ENCODE measurements at places on chromosomes 4 and X.

DNA sequence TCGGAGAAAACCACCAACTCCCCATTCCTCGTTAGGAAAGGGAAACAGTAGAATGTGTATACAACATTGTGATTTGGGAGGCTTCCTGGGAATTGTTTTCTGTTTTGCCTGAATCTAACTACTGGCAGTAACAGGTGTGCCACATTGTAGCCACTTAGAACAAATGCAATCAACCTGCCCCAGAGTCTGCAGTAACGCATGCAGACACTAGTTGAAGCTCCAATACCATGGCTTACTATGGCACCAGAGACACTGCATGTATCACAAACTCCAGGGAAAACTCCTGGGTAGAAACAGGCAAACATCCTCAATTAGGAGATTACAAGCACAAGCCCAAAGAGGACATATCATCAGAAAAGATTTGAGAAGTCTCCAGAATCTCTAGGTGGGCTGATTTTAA is 154.2 kb upstream of the NEIL3 start:
- DNase-seq = peak; percentile 5

- no peak for DNase-seq
Measured at GRCh38 chr4:125938541-125938940, 623.8 kb downstream of the FAT4 start.

- DNase-seq = no peak
Measured at GRCh38 chrX:134735015-134735414, 76.7 kb upstream of the PLAC1 start.

- no peak for DNase-seq
Measured at GRCh38 chrX:38989076-38989475, 187.8 kb downstream of the MID1IP1 start.

DNA sequence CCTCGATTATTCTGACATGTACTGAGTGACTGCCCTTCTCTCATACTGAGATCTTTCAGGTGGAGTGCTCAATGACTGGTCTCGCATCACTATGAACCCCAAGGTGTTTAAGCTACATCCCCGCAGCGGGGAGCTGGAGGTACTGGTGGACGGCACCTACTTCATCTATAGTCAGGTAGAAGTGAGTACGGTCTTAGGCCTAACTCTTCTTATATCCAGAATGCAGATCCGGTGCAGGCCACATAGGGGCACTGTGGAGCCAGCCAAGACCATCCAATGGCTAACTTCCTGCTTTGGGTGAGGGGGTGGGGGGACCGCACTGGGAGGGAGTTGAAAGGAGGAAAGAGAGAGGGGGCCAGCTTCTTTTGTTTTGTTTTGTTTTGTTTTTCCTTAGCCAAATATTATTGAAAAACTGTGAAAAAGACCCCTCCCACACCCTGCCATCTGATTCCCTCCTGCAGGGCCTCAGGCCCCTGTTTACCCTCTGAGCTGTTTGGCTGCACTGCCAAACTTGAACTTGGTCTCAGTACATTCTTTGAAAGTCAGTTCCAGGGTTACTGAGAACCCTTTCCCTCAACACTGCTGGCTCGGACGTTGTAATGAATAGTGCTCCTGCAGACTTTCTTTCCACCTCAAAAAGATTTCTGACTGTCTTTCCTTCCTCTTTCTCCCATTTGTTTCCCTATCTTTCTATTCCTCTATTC is 16.2 kb downstream of the AWAT2 start:
- DNase-seq = peak; percentile 64

DNA sequence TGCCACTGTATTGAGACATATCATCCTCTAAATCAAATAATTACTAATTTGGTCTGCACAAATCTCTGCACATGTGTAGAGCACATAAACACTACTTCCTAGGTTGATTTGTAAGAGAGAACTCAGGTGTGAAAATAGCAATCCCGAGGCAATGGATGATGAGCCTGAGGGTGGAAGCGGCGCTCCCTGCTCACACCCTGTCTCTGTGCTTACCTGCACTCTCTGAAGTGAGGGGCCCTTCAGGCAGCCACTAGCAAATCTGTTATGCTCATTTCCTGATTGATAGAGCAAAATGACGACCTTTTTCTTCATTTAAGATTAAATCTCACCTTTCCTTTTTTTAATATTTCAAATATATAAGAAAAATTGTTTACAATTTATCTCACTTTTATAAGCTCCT is 1995.7 kb upstream of the AGA start:
- DNase-seq = no peak

GRCh38 chrX:9693307-9694001 is 72.2 kb downstream of the GPR143 start:
- no peak for DNase-seq

DNA sequence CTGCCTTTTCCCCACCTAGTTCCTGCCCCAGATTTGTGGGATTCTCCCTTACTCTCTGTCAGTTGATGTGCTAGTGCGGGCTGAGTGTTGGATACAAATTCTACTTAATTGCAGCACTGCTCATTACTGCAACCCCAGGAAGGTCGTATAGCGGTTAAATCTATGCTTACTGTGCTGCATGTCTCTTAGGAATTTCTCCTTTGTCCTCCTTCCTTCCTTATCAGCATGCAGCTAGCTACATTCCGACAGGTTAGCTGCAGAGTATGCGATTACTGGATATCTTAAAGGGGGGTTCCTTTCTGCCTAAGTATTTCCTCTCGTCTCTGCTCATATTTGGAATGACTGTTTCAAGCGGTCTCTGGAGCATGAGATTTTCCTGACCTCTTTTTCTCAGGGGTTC is 662.8 kb downstream of the TLL1 start:
- DNase-seq = no peak

GRCh38 chr4:112523008-112523721 is 7.2 kb upstream of the NEUROG2 start:
- peak; percentile 61 for DNase-seq

- DNase-seq = no peak
Measured at GRCh38 chr4:61162116-61162515, 38.0 kb upstream of the ADGRL3 start.

DNA sequence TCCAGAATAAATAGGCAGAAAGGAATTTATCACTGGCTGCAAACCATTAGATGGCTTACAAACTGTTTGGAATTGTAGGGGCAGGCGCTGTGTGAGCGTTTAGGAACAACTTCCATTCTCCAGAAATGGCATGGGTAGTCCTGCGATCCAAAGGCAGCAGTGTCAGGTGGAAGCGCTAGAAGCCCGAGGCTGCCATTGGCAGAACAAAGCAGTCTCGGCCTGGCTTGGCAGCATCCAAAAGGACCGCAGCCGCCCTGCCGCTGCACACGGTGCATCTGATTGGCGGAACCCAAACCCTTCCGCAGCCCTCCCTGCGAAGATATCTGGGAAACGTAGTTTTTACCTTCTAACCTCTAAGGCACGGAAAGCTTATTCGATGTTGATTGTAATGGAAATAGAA is 23.6 kb upstream of the YTHDC1 start:
- peak; percentile 84 for DNase-seq

Data from iPS-NIHi11 (cell line).